ENCODE measurements at places on chromosomes 6 and 20. TPM values are rescaled to one million over a fixed set of nuclear protein-coding genes. Genes with fewer than 3 reads are reported as not detected.

CGA gene
- not detected for polyA plus RNA-seq

POPDC3 gene
- polyA plus RNA-seq = not detected

VWA7 gene
- polyA plus RNA-seq = 0.81 TPM

LHFPL5 gene
- polyA plus RNA-seq = not detected

GUCA1A gene
- not detected for polyA plus RNA-seq

PSMB9 gene
- polyA plus RNA-seq = 27.1 TPM

SLC17A1 gene
- polyA plus RNA-seq = 3.9 TPM
